ENCODE measurements at places on chromosomes 1 and 21. TPM values are rescaled to one million over a fixed set of nuclear protein-coding genes. Genes with fewer than 3 reads are reported as not detected.

The SERPINC1 gene
- total RNA-seq = 0.77 TPM

The WDR4 gene
- total RNA-seq = 20.1 TPM

DNA sequence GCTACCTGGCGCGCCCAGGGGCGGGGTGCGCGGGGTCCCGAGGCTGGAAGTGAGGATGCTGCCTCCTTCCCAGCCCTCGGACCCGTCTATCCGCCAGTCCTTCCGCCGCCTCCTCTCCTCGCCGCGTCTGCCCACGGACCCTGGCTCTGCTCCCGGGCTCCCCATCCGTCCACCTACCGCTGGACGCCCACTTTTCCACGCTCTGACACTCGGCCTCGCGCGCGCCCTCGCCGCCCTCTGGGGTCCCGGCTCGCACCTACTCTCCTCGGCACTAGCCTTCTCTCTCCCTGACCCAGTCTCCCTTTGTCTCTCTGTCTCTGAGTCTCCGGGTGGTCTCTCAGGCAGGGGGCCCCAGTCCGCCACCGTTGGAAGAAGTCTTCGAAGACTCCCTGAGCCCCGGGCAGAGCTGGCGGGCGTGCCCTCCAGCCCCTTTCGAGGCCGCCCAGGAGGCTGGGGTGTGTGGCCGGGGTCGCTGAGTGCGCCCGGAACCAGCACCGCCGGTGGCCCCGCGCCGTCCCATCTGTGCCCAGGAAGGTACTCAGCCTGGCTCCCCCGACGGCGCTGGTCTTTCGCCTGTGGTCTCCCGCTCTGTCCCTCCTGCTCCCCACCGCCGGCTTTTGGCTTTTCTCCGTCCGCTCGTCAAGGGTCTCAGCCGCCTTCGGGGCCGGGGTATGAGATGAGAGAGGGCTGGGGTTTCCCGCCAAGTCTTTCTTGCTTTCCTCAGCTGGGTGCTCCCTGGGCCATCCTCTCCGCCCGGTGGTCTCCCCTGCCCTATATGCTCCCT, 610 bp downstream of the DRAXIN start:
- no peak for ATAC-seq

- no peak for ATAC-seq
Measured at GRCh38 chr1:112541299-112541698, 32.5 kb downstream of the WNT2B start.

GRCh38 chr1:23796466-23797271, 3.9 kb downstream of the GALE start:
- ATAC-seq = no peak
